ENCODE measurements at places on chromosomes 6 and 20.

DNA sequence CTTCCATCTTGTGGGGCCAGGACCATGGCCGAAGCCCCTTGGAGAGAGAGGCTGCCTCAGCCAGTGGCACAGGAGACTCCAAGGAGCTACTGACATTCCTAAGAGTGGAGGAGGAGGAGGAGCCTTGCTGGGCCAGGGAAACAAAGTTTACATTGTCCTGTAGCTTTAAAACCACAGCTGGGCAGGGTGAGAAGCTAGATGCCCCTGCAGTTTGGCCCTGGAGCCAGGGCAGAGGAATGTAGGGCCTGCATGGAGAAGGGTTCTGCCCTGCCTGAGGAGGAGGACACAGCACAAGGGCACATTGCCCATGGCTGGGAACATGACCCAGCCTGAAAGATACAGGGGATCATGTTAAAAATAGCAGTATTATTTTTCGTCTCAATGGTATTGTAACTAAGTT is 37.4 kb downstream of the PLCG1 start:
- no peak for DNase-seq

- no peak for DNase-seq
These were observed 316.9 kb downstream of the QKI start for GRCh38 chr6:163731215-163732013.

GRCh38 chr6:7341989-7342742 is 29.2 kb upstream of the SSR1 start:
- DNase-seq = no peak

DNA sequence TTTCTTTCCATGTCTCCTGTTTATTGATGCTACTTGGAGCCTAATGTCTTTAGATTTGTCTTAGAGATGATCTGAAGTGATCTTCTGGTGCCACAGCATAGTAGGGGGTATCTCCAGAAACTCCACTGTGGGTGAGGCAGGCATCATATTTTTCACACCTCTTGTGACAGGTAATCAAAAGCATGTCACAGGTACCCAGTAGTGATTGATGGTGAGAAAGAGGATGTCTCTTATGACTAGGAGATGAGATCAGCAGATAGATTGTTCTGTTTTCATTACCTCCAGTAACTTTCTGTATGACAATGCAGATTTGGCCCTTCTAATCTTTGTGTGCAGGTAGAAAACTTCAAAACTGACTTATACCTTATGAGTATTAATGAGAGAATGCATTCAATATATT is 13.5 kb downstream of the NCOA7 start:
- DNase-seq = no peak

GRCh38 chr6:11585426-11586016 is 48.0 kb downstream of the TMEM170B start:
- no peak for DNase-seq

GRCh38 chr6:41268478-41268877 is 18.0 kb downstream of the TREM1 start:
- DNase-seq = no peak

DNA sequence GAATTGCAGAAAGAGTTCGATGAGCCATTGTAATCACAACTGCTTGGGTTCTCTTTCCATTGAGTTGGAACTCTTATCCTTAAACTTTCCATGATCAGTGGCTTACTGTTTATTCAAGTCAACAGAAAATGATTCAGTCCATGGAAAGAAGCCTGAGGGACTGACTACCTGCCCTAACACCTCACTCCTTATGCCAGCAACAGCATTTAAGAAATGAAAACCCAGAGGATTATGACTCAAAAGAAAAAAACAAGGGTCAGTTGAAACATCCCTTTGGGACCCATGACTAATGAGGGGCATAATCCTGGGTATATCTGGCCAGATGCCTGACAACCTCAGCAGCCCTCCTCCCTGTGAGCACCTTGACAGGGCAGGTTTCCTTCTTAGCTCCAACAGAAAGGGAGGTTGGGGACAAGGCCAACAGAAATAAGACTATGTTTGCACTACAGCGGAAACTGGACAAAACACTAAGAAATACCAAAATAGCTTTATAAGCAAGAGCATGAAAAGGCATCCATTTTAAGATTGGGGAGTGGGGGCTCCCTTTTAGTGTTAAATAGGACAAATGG is 106.7 kb downstream of the MAP3K5 start:
- DNase-seq = no peak

- no peak for DNase-seq
These were observed 28.9 kb upstream of the RALGAPA2 start for GRCh38 chr20:20741087-20742045.

DNA sequence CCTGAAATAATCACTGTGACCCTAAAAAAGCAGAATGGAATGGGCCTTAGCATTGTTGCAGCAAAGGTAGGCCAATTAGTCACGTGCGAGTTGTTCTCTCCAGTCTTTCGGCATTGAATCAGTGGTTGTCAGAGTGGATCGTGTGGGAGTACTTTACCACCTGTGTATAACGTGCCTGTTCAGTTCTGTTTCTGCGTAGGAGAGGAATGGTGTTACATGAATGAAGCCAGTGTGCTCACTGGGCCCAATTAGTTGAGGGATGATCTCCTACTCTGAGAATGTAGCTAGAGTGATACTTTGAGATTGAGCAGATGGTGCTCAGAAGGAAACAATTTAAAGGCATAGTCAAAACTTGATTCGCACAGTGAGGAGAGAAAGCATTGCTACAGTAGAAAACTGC is 72.4 kb upstream of the KIF25 start:
- no peak for DNase-seq

DNA sequence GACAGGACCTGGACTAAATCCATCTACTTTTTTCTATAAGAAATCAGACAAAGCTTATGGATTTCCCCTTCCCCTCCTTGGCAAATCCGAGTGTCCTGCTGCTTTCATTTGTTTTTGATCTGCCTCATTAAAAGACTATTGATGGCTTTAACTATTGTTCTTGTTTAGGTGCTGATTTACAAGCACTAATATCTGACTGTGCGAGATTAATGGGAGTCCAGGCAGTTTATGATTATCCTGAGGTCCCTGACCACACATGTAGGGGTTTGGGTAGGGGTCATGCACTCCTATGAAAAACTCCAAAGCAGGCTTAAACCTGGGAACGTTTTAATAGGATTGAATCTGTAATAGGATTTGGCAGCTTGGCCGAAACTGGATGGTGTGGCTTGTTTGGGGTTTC is 317.5 kb upstream of the POU3F2 start:
- DNase-seq = no peak

GRCh38 chr6:36691612-36692011 is 6.0 kb upstream of the RAB44 start:
- no peak for DNase-seq

- DNase-seq = no peak
These were observed 37.6 kb downstream of the LAMP5 start for GRCh38 chr20:9551808-9552550.

DNA sequence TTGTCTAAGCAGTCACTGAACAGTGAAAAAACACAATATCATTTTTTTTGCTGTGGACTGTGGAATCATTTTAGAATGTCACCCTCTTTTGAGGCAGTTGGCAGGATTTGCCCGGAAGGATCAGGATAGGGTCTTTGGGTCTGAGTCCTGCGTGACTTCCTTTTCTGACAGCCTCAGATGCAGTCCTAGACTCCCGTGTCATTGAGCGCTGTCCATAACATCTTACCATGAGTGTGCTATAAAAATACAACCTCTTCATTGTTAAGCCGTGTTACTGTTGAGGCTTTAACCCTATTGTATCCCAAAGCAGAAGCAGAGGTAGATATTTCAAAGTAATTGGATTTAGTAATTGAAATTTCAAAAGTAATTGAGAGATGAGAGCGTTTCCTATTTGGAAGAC is 30.6 kb downstream of the ARID1B start:
- DNase-seq = no peak

- DNase-seq = no peak
These were observed 315 bp upstream of the PDE10A start for GRCh38 chr6:165663377-165663735.

DNA sequence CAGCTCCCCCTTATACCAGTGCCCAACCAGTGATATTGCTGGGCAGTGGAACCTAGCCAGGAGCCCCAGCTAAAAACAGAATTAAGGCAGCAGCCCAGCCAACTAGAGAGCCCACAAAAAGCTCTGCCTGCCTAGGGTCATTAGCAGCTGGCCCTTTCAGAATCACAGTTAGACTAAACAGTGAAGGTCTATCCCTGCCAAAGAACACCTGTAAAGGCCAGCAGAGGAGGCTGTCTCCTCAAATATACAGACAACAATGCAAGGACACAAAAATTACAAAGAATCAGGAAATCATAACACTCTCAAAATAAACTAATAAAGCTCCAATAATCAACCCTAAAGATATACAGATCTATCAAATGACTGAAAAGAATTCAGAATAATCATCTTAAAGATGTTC is 77.8 kb upstream of the HTR1E start:
- DNase-seq = no peak

DNA sequence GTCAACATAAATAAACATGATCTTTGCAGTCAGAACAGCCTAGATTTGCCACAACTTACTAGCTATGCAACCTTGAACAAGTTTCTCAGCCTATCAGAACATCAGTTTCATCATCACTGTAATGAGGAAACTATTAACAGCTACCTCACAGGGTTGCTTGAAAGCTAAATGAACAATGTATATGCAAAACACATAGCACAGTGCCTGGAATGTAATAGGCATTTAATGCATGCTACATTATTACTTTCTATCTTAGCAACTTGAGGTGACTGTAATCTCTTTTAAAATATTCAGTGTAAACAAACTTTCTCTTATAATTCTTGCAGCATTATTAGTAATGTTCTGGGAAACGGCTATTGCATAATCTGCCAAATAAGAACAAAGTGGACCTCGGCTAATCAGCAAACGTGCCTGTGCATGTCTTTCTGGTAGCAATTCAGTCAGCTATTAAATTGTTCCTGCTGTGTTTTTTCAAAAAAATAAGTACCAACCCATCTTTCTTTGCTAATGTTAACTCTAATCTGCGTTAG is 61.5 kb downstream of the SYNE1 start:
- DNase-seq = no peak

DNA sequence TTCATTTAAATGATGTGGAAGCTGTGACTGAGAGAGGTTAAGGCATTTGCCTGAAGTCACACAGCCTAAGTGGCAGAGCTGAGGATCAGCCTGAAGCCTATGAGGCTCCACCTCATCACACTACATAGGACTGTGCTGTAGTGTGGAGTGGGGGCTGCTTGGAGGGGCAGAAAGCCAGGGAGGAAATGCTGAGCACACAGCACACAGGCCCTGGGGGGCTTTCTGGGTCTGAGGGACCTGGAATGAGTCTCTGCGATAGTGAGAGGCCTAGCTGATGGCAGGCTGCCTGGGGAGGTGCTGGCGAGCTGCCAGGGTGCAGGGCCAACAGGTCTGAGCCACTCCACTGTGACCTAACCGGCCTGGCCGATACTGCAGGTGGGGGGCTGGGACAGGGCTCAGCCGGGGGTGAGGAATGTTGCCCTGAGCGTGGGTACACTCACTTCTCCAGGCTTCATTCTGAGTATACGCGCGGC is 2.2 kb upstream of the ARHGAP40 start:
- DNase-seq = no peak

DNA sequence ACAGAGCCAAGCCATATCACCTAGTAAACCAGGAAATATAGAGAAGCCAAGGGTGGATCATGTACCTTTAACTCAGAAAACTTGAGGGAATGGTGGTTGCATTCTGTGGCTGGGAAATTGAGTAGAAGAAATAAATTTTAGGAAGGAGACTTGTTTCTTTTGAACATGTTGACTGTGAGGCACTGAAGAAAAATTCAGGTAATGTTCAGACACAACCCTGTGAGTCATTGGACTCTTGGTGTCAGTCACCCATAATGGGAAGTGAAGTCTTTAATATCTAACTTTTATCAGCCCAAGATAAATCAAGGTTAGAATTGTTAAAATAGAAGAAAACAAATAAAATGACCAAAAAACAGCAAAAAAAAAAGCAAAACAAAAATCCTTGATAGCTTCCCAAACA is 98.8 kb upstream of the GRIK2 start:
- DNase-seq = no peak

GRCh38 chr6:142138876-142139275 is 6.2 kb downstream of the GJE1 start:
- no peak for DNase-seq

- no peak for DNase-seq
These were observed 105.2 kb upstream of the FOXP4 start for GRCh38 chr6:41440958-41441357.

GRCh38 chr6:134599079-134599478 is 281.2 kb upstream of the SGK1 start:
- DNase-seq = no peak

GRCh38 chr6:2961506-2961905 is 9.9 kb downstream of the SERPINB6 start:
- no peak for DNase-seq

DNA sequence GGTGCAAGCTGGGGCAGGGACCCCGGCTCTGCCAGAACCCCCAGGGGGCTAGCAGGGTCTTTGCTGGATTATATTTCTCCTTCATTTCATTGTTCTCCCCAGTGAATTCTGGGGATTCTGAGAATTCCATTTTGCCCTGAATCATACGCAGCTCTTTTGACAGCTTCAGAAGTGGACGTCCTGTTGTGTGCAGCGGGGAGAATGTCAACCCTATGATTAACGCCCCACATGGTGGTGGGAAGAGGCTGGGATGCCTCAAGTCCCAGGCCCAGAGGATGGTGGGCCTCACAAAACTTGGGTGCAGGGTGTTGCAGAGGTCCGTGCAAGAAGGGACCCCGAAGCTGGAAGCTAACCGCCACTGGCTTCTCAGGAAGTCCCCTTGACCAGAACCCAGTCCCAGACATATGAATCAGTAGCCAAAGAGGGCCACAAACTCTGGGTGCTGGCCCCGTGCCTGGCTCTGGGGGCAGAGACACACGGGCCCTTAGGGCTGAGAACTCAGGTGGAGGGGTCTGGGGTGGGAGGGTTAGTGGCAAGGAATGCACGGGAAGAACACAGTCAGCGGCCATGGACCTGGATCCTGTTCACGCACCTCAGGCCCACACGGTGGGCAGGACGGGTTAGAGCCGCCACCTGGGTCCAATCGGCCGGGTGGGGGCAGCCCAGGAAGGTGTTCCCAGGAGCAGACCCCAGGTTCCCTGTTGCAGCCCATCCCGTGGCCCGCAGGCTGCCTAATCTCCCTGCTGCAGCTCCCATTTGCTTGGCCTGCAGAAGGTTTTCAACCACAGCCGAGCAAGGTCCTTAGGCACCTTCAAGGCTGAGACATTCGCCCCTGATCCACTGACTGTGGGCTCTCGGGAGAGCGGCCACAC is 51.2 kb downstream of the YTHDF1 start:
- no peak for DNase-seq

GRCh38 chr6:147449405-147450161 is 58.9 kb upstream of the SAMD5 start:
- no peak for DNase-seq

DNA sequence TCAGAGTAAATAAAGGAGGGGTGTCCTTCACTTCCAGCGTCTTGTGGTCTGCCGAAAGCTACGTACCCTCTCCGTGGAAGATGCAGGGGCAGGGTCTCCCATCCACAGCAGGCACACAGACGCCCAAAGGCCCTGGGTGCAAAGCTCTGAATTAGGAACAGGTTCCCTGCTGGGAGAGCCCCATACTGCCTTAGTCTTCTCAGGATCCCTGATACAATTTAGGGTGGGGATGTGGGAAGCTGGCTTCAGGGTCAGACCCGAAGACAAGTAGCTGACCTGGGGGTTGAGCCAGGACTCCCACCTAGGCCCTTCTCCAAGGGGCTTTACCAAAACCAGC is 74.1 kb downstream of the TTLL2 start:
- DNase-seq = no peak

- DNase-seq = no peak
These were observed 169.9 kb upstream of the RNF217 start for GRCh38 chr6:124792386-124792785.
